ENCODE measurements at places on chromosomes 5 and 9. TPM values are rescaled to one million over a fixed set of nuclear protein-coding genes. Genes with fewer than 3 reads are reported as not detected.

The ZNF366 gene
- 3.7 TPM for total RNA-seq

The SLC46A2 gene
- total RNA-seq = 0.16 TPM

The NAA35 gene
- 21.0 TPM for total RNA-seq

The LVRN gene
- total RNA-seq = 0.27 TPM

The IL7R gene
- 0.92 TPM for total RNA-seq

The SLC6A7 gene
- not detected for total RNA-seq

The RORB gene
- 0.73 TPM for total RNA-seq

The BARX1 gene
- total RNA-seq = 0.19 TPM

The ZFP37 gene
- 2.0 TPM for total RNA-seq

The TGFBR1 gene
- total RNA-seq = 21.8 TPM

The KLHL3 gene
- total RNA-seq = 35.1 TPM

The LRRC19 gene
- not detected for total RNA-seq

The TCF7 gene
- 2.2 TPM for total RNA-seq

The TLX3 gene
- not detected for total RNA-seq

The CTNNAL1 gene
- total RNA-seq = 72.8 TPM

The NR5A1 gene
- total RNA-seq = not detected

The SLU7 gene
- 50.5 TPM for total RNA-seq

The LCN15 gene
- total RNA-seq = not detected

The PCSK5 gene
- 6.2 TPM for total RNA-seq

The SYK gene
- total RNA-seq = 4.7 TPM

The TMEM174 gene
- total RNA-seq = not detected

The TAL2 gene
- not detected for total RNA-seq

The TMEM252 gene
- not detected for total RNA-seq

The N4BP3 gene
- total RNA-seq = 2.0 TPM

The C5orf46 gene
- total RNA-seq = 13.0 TPM

The HTR4 gene
- 0.70 TPM for total RNA-seq

The LRRC70 gene
- total RNA-seq = 2.2 TPM

The F2RL1 gene
- total RNA-seq = 3.7 TPM

The GCNT1 gene
- total RNA-seq = 2.0 TPM

The PRDM9 gene
- not detected for total RNA-seq

The PRR16 gene
- total RNA-seq = 18.1 TPM

The LECT2 gene
- not detected for total RNA-seq

The MGAT4B gene
- total RNA-seq = 160 TPM

The BSPRY gene
- 1.7 TPM for total RNA-seq

The ABO gene
- total RNA-seq = 2.0 TPM

The SRP19 gene
- 32.4 TPM for total RNA-seq
